ENCODE measurements at places on chromosomes 3 and 15.

DNA sequence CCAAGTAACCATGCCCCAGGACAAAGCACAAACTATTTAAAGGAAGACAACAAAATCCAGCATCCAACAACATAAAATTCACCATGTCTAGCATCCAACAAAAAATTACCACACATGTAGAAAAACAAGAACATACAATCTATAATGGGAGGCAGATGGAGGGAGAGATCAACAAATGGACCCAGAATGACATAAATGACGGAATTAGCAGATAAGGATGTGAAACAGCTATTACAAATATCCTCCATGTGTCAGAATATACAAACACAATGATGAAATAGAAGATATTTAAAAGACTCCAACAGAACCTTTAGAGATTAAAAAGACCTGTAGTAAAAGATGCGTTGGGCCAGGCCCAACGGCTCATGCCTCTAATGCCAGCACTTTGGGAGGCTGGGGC is 10.8 kb downstream of the LYSMD4 start:
- no peak for DNase-seq

DNA sequence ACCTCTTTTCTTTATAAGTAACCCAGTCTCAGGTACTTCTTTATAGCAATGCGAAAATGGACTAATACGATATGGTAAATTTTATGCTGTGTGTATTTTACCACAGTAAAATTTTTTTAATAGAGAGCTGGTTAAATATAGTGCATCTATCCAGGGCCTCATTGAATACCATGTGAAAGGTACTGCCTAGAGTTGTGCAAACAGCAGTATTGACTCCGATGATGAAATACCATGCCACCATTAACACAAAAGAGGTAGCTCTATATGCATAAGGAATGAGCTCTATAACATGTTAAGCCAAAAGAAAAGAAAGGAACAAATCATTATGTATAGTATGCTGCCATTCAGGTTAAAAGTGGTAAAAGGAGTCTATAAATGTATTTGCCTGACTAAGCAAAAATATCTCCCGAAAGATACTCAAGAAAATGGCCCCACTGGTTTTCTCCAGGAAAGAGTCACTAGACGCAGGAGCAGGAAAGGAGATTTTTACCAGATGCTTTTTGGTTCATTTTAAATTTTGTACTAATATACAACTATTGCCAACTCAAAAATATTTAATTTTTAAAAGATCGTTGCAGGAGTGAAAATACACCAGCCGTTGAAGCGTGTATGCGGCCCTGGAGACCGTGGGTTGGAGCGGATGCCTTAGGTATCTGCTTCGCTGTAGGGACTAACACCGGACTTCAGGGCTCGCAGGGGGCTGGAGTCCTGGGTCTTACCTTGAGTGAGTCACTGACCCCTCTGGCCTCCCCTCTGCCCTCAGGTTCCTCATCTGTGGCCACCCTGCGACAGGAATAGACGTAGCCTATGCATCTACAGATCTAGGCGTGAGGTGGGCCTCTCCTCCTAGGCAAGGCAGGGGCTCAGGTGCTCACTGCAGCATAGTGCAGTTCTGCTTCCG is 120.1 kb downstream of the CHSY1 start:
- no peak for DNase-seq

GRCh38 chr15:31338879-31339557 is 12.4 kb downstream of the KLF13 start:
- peak; percentile 63 for DNase-seq

DNA sequence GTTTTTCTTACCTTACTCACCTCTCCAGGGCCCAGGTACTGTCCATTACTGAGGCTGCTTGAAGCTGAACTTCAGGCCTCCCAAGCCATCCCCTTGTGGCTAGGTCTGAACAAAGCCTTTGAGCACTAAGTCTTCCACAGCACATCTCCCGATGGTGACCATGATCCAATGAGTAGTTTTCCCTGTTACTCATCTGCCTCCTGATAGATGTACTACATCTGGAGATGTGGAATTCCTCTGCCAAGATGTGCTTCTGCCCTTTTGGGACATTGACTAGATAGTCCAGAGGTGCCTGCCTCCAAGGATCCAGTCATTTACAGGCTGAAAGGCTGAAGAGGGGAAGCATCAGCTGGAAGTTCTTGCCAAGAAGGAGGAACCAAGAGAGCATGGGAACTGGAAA is 28.9 kb upstream of the SLC35G2 start:
- DNase-seq, result no peak

DNA sequence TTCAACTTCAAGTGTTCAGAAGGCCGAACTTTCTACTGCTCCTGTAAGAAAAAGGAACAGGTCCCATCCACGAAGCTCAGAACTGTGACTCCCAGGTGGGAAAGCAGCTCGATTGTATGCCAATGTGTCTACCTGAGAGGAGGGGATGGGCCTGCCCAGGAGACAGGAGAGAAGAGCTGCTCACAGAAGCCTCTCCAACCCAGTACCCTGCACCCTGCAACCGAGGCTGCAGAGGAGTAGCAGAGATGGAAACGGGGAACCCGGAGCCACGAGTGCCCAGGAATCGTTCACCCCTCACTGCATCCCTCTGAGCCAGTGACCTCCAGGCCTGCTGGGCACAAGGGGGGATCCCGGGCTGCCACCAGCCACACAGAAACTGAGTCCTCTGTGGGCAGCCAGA is 86.5 kb upstream of the PRR23E start:
- DNase-seq, result no peak

DNA sequence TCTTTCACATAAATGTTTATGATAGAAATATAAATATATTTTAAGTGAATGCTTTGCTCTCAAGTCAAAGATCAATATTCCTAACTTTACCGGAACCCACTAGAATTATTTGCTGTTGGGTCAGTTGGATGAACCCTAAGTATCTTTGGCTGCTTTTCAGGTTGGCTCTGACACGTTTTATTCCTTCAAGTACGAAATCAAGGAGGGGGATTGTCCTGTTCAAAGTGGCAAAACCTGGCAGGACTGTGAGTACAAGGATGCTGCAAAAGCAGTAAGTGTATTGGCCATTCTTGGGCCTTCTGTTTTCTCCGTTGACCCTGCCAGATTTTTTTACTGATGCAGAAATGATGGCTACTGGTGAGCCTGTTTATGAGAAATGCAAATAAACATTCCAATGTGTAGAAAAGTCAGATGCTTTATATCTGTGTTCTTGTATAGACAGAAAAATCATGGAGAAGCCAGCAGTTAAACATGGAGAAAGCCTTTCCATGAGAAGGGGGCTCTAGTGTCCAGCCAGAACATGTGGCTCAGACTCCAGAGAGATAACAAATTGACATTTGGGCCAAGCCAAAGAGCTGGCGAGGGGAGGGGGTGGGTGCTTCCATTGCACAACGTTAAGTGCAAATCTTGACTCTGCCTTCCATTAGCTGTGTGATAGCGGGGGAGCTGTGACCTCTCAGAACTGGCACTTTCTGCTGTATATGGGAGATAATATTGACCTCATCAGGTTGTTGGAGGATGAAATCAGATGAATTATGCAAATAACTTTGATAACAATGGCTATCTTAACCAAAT is 3.0 kb downstream of the KNG1 start:
- DNase-seq, result no peak

- DNase-seq, result no peak
Observed at GRCh38 chr3:169143506-169143905, 520.0 kb downstream of the MECOM start.

DNA sequence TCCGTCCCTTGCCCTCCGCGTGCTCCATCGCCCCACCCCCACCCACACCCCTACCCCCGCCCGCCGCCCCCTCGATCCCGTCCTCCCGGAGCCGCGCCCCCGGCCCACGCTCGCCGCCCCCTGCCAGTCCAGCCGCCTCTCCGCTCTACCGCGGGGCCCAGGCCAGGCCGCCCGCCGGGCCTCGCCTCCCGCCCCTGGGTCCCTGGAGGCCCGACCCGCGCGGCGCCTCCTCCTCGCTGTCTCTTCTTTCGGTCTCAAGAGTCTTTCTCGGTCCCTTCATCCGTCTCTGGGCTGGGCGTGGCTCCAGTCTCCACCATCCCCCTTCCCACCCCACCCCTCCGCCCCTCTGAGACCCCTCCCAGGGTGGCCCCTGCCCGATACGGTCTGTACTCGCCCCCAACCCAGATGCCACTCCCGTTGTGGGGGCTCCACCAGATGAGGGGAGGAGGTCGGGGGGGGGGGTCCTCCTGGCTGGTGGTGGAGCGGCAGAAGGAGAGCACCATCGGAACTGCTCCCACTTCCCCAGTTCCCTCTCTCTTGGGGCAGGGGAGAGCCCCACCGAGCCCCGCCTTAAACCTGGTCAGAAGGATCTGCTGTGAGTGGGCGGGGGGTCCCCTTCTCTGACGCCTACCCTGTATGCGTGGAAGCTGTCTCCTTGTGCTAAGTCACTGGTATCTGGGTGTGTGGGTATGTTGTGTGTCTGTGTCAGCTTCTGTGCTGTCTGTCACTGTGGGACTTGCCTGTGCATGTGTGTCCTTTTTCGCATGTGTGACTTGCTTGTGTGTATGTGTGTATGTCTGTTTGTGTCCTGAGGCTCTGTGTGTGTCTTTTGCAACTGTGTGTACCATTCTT is 1.0 kb downstream of the PRKCD start:
- DNase-seq, result no peak

DNA sequence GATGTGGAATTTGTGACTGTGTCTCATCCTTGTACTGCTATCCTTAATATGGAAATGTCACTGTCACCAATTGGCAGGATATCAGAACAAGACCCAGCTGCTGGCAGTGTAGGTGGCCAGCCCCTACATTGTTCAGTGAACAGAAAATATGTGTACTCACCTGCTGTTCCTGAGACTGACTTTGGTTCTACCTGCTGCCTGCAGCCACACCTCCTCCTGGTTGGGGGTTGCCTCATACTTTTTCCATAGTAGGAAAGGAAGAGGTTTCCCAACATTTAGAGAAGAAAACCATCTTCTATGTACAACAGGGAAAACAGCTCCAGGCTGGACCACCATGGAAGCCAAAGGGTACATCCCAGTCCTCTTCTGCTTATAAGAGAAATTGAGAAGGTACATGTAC is 35.9 kb downstream of the SLC12A1 start:
- DNase-seq, result no peak

DNA sequence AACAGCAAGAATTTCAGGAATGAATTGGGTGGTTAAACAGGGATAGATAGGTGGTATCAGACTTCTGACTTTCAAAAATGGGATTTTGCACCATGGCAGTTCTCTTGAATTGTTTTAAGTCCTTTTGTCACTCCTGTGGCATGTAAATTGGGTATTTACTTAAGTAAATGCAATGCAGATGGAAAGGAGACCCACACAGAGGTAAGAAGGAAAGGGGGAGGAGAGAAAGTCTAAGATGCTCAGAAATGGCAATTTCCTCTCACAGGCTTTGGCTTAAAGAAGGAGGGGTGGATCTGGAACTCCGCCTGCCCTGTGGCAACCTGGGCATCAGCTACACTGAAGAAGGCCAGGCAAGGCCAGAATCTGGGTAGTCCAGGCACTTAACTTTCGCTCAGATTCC is 197.1 kb upstream of the UBE2E1 start:
- DNase-seq, result no peak

DNA sequence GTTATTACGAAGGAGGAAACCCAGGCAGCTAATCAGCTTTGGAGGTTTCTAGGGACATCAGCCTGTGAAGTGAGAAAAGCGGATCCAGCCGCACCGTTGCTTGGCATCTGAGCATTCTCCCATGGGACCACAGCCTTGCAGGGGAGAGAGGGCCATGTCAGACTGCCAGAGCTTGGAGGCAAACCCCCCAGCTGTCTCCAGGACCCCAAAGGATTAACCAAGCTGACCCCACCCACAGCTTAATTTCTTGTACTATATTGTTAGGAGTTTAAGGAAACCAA is 5.1 kb downstream of the IGDCC3 start:
- no peak for DNase-seq

- no peak for DNase-seq
Observed at GRCh38 chr3:20488151-20488550, 302.1 kb upstream of the SGO1 start.

DNA sequence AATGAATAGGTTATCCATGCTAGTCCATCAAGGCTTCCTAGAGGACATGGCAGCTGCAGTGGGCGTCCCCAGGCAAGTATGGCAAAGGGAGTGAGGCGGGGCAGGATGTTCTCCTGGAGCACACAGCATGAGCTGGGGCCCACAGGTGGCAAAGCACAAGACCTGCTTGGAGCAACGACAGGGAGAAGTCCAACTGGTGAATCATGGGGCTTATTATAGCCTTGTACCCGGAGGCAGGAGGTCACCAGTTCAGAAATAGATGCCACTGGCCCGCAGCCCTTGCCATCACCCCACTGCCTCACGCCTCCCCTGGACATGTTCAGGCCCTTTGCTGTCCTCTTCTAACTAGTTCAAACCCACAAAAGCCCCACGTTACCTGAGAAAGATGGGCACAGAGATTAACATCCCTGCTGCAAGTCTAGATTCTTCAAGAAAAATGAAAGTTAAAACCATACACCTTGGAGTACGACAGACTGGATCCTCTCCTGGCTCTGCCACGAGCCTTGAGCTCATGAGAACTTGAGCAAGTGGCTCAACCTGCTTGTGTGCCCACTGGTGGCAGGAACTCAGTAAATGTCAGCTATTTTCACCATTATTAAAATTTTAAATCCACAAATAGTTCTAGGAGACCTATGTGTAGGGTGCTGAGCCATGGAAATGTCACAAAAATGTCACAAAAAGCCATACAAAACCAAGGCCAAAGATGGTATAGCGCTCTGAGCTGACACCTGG is 1.8 kb upstream of the SRGAP3 start:
- no peak for DNase-seq

DNA sequence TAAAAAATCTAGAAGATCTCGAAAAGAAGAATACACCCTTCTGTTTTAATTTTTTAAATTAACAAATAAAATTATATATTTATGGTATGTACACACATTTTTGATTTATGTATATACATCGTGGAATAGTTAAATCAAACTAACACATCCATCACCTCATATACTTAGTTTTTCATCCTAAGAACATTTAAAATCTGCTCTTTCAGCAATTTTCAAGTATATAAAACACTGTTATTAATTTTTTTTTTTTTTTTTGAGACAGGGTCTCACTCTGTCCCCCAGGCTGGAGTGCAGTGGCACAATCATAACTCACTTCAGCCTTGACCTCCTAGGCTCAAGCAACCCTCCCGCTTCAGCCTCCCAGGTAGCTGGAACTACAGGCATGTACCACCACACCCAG is 32.8 kb upstream of the ACAP2 start:
- DNase-seq, result no peak

- no peak for DNase-seq
Observed at GRCh38 chr3:30948426-30948825, 54.0 kb upstream of the GADL1 start.

- no peak for DNase-seq
Observed at GRCh38 chr3:190456770-190457169, 7.1 kb upstream of the TMEM207 start.

- no peak for DNase-seq
Observed at GRCh38 chr3:11211531-11212298, 57.4 kb downstream of the HRH1 start.

- DNase-seq, result no peak
Observed at GRCh38 chr3:54079730-54080325, 42.5 kb upstream of the CACNA2D3 start.

GRCh38 chr15:60408463-60408981 is 10.7 kb upstream of the ANXA2 start:
- no peak for DNase-seq

- DNase-seq, result no peak
Observed at GRCh38 chr3:156764751-156765150, 61.4 kb upstream of the LEKR1 start.

- no peak for DNase-seq
Observed at GRCh38 chr15:80579611-80580010, 115.5 kb upstream of the ABHD17C start.

Data from brain pericyte (primary cell).